Activated CD4-positive, alpha-beta memory T cell treated with anti-CD3 and anti-CD28 coated beads, Interleukin-2, amount 10 ng/mL, durations not matched to agents 7 days and 5 days (primary cell): ENCODE measurements at places on chromosomes 13 and 19. TPM values are rescaled to one million over a fixed set of nuclear protein-coding genes. Genes with fewer than 3 reads are reported as not detected.

KHSRP gene
- total RNA-seq, result 246 TPM

KCTD4 gene
- not detected for total RNA-seq

FAM216B gene
- not detected for total RNA-seq

NOTCH3 gene
- total RNA-seq, result not detected

GRCh38 chr13:93254775-93255174 lies 28.2 kb downstream of the GPC6 start:
- no peak for DNase-seq

GRCh38 chr13:98722958-98723357 lies 29.5 kb downstream of the SLC15A1 start:
- DNase-seq, result no peak
